ENCODE measurements at places on chromosomes 4 and X. TPM values are rescaled to one million over a fixed set of nuclear protein-coding genes. Genes with fewer than 3 reads are reported as not detected.

DNA sequence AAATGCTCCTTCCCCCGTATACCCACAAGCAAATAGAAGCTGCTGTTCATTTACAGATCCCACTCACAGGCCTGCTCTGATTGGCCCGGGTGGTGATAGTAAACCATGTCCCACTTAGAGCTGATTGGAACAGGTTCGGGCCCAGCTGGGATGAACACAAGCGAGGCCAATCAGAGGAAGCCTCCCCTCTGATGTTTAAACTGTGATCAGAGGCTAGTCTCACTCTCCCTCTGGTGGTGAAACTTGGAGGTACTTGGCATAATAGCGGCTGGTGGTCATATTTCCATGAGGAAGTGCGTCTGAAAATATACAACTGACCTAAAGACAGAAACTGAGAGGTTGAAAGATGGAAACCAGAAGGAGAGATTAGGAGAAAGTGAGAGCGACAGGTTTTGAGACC lies 51.5 kb upstream of the TRPC3 start:
- no peak for DNase-seq

DNA sequence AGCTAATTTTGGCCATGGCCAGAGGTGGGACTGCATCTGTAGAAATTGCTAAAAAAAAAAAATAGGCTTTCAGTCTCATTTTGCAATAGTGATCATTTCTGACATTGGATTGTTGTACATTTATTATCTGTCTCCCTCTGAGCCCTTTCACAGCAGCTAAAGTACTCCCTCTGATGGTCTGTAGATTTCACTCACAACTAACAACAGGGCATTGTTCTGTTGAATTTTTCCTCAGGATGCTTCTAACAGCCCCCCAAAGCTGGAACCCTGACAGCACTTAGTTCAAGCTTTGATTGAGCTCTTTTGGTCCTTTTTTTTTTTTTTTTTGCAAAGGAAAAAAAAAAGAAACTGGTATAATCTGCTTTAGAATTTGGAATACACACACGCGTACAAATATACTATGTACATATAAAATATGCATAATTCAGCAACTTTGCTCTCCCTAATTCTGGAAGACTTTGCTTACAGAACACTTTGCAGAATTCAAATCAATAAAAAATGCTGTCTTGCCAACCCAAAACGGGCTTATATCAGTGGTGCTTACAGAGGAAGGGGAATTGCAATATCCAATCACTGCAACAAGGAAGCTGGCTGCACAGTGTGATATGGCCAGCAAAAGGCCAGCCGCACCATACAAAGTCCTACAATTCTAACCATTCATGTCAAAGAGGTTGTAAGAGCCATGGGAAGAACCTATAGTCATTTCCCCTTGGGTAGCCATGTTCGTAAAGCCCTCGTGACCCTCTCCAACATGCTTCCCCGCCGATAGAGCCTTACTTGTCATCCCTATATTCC lies 406.4 kb downstream of the SMARCA1 start:
- DNase-seq, result no peak

GRCh38 chr4:3473181-3473950 lies 10.3 kb downstream of the DOK7 start:
- DNase-seq, result no peak

GRCh38 chr4:170227928-170228327 lies 138.2 kb upstream of the AADAT start:
- no peak for DNase-seq

GRCh38 chr4:100566396-100566795 lies 48.6 kb upstream of the EMCN start:
- DNase-seq, result no peak

Gene GAB3
- total RNA-seq, result 4.7 TPM

Gene CXCL1
- 8.4 TPM for total RNA-seq

Gene FAM193A
- total RNA-seq, result 20.7 TPM

Gene ZAR1
- total RNA-seq, result not detected

Gene CA5B
- total RNA-seq, result 10.2 TPM

Gene NSUN7
- 6.0 TPM for total RNA-seq
